ENCODE measurements at places on chromosomes 12 and 14.

DNA sequence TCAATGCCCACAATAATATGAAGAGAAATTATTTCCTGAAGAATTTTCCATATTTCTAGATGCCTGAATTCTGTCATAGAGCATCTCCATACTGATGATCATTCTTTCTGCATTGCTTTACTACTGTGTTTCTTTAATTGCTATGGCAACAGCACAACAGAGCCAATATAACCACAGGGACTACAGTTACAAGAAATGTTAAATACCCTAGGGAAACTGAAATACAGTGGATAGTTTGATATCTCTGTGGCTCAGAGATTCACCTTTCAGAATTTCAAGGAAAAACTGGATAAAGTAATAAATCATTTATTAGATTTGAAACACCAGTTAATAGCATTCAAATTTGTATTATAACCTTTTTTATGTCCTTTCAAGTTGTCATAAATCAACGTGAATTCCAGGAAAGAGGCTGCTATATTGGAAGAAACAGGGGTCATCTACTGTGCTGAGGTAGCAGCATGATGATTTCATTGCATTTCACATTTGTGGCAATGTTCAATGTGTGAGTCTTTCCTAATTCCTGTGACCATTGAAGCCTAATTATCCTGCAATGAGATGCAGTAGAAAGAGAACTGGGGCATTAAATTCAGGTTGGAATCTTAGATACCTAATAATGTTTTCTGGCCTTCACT, 267.1 kb downstream of the LRFN5 start:
- DNase-seq, result no peak

- no peak for DNase-seq
These were observed 43.4 kb downstream of the SAMD4A start for GRCh38 chr14:54610051-54610977.

DNA sequence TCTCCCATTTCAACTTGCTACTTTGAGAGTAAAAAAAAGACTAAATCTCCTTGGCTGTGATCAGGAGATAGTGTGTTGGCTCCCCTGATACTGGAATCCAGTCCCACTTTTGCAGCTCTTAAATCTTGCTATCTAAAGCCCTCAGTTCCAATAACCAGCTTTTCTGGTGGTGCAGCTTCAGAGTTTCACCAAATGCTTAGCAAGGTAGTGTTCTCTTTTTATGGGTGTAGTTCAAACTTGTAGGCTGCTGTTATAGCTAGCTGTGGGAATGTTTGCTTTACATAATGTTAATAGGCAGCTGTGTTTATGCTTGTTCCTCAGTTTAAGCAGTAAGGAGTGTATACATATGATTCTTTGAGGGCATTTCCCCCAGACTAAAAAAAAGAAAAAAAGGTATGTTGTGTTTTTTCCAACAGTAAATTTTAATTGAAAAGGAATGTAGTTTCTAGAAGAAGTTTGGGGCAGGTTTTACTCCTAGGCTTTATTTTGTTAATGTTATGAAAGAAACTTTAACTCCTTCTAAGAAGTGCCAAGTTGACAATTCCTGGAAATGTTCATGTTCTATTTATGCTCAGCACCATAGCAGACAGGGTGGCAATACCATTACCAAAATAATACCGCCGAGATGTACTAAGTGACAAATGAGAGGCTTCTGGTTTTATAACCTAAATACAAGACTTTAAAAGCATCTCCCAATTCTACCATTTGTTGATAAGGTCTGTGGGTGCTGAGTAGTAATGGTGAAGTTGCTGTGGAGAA, 12.1 kb downstream of the CRADD start:
- no peak for DNase-seq

GRCh38 chr14:24247422-24247821, 5.0 kb upstream of the TINF2 start:
- no peak for DNase-seq

- DNase-seq, result no peak
These were observed 990 bp upstream of the TPI1 start for GRCh38 chr12:6866163-6866919.

DNA sequence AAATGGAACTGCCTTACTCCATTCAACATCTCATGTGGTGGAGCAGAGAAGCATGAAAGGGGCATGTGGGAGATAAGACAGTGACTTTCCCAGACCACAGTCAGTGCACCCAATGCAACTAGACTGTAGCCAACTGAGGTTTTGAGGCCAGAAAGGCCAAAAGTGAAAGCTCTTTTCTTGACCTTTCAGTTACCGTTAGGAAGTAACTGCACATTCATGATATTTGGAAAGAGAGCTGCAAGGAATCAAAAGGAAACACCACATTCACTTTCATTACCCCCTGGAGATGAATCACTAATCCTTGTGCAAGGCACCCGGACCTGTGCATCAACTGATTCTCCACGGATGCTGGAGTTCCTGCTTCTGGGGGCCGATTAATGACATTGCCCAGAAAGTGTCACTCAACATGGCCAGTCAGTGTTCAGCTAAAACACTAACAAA, 72.9 kb upstream of the ELK3 start:
- DNase-seq, result no peak

DNA sequence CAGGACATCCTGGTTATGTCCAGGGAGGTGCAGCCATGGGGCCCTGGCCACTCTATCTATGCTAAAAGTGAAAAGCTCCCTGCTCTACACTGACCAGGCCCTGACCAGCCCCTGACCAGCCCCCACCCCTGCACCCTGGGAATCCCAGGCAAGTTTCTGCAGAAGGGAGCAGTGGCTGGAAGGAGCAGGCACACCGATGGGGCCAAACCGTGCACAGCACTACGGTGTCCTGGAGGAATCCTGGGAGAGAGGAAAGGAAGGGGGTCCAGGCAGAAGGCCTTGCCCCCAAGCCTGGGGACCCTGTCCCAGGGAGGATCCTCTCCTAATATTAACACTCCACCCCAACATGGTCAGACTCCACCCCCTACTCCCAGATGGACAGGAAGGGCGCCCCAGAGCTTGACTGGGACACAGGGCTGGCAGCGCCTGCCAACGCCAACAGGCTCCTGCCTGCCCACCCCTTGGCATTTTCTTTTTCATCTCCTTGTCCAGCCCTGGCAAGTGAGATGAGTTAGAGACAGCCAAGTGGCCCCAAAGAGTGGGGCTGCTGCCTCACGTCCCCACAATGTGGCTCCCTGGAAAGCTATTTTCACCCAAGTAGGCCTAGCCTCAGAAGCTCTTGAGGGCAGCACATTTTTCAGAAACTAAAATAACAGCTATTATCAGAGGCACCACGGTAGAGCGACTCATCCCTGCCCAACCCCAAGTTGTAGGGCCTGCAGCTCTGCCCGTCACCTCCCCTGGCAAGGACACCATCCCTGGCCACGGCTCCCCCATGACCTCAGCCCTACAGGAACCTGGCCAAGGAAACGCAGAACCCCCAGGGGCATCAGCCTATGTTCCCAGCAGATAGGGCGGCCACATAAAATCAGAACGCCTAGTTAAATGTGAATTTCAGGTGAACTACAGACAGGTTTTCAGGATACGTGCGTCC, 82.6 kb downstream of the SCARB1 start:
- DNase-seq, result no peak
